H1 (cell line): ENCODE measurements at places on chromosomes 6 and 20. TPM values are rescaled to one million over a fixed set of nuclear protein-coding genes. Genes with fewer than 3 reads are reported as not detected.

The PAX1 gene
- not detected in 2 replicates for total RNA-seq

The CYP39A1 gene
- total RNA-seq: 2.4 and 2.5 TPM in 2 replicates

The CDH26 gene
- total RNA-seq: 1.7 and 2.3 TPM in 2 replicates

The FOXS1 gene
- not detected in 2 replicates for total RNA-seq

The EPPIN gene
- 0.13 TPM in 1 of 2 replicates, not detected in the other for total RNA-seq
